ENCODE measurements at places on chromosomes 2 and 18.

- DNase-seq: no peak
Measured at GRCh38 chr18:604771-605170, 8.0 kb downstream of the CLUL1 start.

DNA sequence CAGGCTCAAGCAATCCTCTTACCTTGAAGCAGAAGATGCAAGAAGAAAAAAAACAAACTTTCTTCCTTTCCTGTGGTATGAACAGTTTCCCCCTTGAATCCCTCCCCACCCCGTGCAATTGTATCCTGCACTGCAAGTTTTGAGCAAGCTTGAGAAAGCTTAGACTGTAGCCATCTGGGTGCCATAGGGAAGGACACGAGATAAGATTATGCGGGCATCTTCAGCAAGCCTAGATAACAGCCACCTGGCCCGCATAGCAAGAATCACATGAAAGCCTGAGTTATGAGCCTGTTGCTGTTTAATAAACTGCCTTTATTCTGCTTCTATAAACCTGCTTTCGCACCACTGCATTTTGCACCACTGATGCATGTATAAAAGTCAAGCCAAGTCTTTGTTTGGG is 27.3 kb upstream of the CDCA7 start:
- no peak for DNase-seq

- DNase-seq: no peak
Measured at GRCh38 chr2:225177098-225177497, 134.8 kb upstream of the DOCK10 start.

DNA sequence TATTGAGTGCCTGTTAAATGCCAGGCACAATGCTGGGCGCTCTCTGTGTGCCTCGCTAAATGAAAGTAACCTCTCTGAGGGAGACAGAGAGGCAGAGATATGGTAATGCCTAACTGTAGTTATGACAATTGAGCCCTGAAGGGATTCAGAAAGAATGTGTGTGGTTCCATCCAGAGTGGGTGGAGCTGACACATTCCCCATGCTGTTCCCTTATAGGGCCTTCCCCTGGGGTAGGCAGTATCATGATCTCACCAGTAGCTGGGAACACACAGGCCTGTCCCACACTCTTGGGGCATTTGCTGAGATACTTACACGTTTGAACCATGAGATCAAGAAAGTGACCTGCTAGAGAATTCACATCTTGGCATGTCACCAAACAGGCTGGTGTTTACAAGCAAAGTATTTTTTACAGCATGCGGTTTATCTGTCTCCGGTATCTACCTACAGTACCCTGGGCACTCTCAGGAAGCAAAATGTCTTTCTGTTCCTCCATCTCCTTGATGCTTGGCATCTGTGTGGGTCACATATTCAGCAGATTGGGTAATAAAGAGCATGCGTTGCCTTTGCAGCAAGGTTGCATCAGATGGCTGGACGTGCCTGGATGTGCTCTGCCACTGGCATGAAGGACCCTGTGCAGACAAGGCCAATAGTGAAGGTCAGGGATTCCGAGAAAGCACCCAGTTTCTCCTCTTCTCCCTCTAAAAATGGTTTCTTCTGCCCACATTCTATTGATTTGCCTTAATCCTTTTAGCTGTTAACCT is 9.4 kb downstream of the CTIF start:
- peak; percentile 28 for DNase-seq

DNA sequence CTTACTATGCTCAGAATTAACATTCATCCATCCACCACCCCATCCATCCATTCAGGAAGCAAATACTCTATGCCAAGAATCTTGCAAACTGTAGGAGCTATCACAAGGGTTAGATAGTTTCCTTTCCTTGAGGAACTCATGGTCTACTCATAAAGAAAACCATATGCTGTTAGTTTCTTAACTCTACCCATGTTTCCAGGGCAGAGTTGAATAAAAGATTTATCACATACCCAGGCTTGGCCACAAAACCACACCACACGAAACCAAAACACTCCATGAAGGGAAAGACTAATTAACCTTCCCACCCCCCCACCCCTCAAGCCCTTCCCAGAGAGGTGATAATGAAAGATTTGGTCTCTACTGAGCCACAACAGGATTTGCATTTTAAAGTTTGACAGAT is 23.7 kb upstream of the MSGN1 start:
- no peak for DNase-seq
